ENCODE measurements at places on chromosomes 6 and 20. TPM values are rescaled to one million over a fixed set of nuclear protein-coding genes. Genes with fewer than 3 reads are reported as not detected.
A peak's percentile ranks its signal among the peaks of the same experiment; 100 is the strongest.

- no peaks in the 10 kb centered on the region for H3K36me3 ChIP-seq
- H3K4me3 ChIP-seq, result no peak overlapping the region
- H3K4me1 ChIP-seq, result peaks cover 3% of the 10 kb centered on the region
- no peak for DNase-seq
- no peaks in the 10 kb centered on the region for H3K27me3 ChIP-seq
Measured at GRCh38 chr6:39426073-39426456, 103.6 kb upstream of the KCNK16 start.

GRCh38 chr20:62227591-62227976, 7.5 kb upstream of the HRH3 start:
- DNase-seq, result no peak
- no peak overlapping the region for H3K27ac ChIP-seq
- H3K4me3 ChIP-seq, result no peak overlapping the region
- no peaks in the 10 kb centered on the region for H3K4me1 ChIP-seq
- no peaks in the 10 kb centered on the region for H3K27me3 ChIP-seq

DNA sequence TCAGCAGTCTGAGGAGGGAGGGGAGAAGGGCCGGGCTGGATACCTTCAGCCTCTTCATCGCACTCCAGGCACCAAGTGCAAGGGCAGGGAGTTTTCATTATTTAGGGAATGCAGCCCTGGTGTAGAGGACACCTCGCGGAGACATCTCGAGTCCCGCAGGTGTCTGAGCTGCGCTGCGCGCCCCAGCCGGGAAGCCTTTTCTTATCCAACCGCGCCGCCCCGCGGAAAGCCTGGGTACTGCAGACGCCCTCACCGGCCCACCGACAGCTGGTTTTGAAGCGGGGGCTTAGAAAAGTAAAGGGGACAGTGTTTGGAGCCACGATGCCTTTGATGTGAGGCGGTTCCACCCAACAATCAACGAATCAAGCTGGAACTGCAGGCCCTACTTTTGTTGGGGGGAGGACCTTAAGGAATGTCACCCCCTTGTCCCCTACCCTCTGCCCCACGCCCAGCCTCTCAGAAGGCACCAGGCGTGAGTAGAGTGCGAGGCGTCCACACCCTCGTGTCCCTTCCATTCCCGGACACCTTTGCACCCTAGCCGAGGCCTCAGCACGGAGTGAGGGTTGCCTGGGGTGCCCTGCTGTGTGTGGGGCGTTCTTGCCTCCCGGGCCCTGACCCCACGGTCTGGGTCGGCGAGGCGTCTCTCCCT, 8.6 kb downstream of the NKX2-2 start:
- H3K36me3 ChIP-seq, result peaks cover 4% of the 10 kb centered on the region
- H3K27me3 ChIP-seq, result peaks cover 39% of the 10 kb centered on the region
- DNase-seq, result peak; percentile 81
- peak overlapping the region; percentile 57 for H3K4me3 ChIP-seq
- H3K27ac ChIP-seq, result no peak overlapping the region

- no peaks in the 10 kb centered on the region for H3K27me3 ChIP-seq
- H3K4me1 ChIP-seq, result no peaks in the 10 kb centered on the region
- H3K27ac ChIP-seq, result no peak overlapping the region
- H3K4me3 ChIP-seq, result no peak overlapping the region
Measured at GRCh38 chr20:41469868-41470267, 103.2 kb upstream of the EMILIN3 start.

GRCh38 chr6:116405138-116405537, 34.4 kb downstream of the DSE start:
- no peaks in the 10 kb centered on the region for H3K27me3 ChIP-seq
- peaks cover 4% of the 10 kb centered on the region for H3K4me1 ChIP-seq
- DNase-seq, result no peak
- peak overlapping the region; percentile 5 for H3K4me3 ChIP-seq
- no peak overlapping the region for H3K27ac ChIP-seq

DNA sequence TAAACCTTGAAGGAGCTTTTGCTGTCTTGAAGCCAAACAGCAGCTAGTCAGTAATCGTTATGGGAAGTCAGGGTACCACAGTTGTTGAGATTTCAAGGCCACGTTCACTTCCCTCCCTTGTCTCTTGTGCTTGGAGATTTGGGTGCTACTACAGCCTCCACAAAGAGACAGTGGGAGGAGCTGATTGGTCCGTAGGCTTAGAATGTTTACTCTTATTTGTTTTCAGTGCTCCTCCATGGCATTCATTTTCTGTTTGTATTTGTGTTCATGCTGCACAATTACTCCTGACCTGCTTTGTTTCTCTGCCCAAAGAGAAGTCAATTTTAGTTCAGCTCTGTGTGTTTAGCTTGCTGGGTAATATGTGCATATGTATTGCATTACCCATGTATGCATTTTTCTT, 147.7 kb downstream of the PRL start:
- no peak for DNase-seq
- H3K4me1 ChIP-seq, result peaks cover 28% of the 10 kb centered on the region
- H3K4me3 ChIP-seq, result no peak overlapping the region
- no peaks in the 10 kb centered on the region for H3K27me3 ChIP-seq
- H3K27ac ChIP-seq, result no peak overlapping the region

GRCh38 chr20:21338291-21338690, 35.2 kb downstream of the XRN2 start:
- no peak overlapping the region for H3K27ac ChIP-seq
- no peaks in the 10 kb centered on the region for H3K27me3 ChIP-seq
- no peak for DNase-seq
- peaks cover 85% of the 10 kb centered on the region for H3K36me3 ChIP-seq

DNA sequence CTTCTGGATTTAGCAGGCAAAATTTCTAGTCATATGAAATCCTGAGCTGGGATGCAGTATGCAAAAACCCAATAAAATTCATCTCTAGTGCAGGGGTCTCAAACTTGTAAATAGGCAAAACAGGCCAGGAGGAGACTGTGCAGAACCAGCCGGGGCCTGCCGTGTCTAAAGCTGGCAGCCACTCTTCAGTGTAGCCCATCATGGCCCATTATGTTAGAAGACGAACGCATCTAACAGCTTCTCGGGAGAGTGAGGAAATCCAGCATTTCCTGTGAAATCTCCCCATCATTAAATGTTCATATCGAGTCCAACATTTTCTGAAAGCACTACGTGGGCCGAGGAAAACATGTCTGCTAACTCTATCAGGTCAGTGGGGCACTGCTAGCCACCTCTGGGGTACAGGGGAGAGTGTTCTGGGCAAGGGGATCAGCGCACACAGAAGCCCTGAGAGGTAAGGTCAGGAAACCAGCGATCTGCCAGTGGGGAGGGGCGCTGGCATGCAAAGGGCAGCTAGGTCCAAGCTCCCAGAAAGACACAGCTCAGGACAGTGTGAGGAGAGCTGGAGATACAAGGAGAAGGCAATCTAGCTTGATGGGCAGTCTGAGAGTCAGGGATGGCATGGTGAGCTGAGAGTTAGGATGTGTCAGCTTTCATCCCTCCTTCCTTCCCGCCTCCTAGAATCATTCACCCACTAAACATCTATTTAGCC, 144.2 kb downstream of the PREX1 start:
- DNase-seq, result no peak
- H3K4me3 ChIP-seq, result peak overlapping the region; percentile 9
- H3K27ac ChIP-seq, result no peak overlapping the region
- H3K36me3 ChIP-seq, result no peaks in the 10 kb centered on the region
- H3K4me1 ChIP-seq, result peaks cover 7% of the 10 kb centered on the region

GRCh38 chr20:23651117-23651516, 13.4 kb upstream of the CST3 start:
- no peaks in the 10 kb centered on the region for H3K27me3 ChIP-seq
- H3K27ac ChIP-seq, result no peak overlapping the region
- no peak overlapping the region for H3K4me3 ChIP-seq
- no peak for DNase-seq
- no peaks in the 10 kb centered on the region for H3K4me1 ChIP-seq
- no peaks in the 10 kb centered on the region for H3K36me3 ChIP-seq

DNA sequence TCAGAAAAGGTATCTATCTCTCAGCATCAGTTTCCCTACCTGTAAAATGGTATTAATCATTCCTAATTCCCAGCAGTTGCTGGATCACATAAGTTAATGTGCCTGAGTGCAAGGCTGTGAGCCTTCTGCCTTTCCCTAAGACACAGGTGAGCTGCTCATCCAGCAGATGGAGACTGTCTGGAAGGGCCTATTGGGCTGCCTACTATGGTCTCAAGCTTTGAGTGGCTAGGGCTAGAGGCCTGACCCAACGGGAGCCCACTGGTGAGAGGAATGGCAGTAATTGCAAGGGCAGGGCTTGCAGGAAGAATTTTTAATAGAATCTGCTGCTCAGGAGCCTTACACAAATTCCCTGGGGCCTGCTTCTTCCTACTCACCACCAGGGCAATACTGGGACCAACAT, 4.3 kb downstream of the KHDC1 start:
- no peak overlapping the region for H3K4me3 ChIP-seq
- no peak overlapping the region for H3K27ac ChIP-seq
- DNase-seq, result peak; percentile 40
- H3K27me3 ChIP-seq, result no peaks in the 10 kb centered on the region

GRCh38 chr6:148467926-148468325, 125.3 kb downstream of the SASH1 start:
- H3K4me1 ChIP-seq, result peaks cover 6% of the 10 kb centered on the region
- H3K4me3 ChIP-seq, result no peak overlapping the region
- H3K36me3 ChIP-seq, result peaks cover 7% of the 10 kb centered on the region
- no peaks in the 10 kb centered on the region for H3K27me3 ChIP-seq

GRCh38 chr20:51456511-51457509, 85.7 kb downstream of the NFATC2 start:
- H3K36me3 ChIP-seq, result no peaks in the 10 kb centered on the region
- DNase-seq, result peak; percentile 54
- no peak overlapping the region for H3K27ac ChIP-seq

DNA sequence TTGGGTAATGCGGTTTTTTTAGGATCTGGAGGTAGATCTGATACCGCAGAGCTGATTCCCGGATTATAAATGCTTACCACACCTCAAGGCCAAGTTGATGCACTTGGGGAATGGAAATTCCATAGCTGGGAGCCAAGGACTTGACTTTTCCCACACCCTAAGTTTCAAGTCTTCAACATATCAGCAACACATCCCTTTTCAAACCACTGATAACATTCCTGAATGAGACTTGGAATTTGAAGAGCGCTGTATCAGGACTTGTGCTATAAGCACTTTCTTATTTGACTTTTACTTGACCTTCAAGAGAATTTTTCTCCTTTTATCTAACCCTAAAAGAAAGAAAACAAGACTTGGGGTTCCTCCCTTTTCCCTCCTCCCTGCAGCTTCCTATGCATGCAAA, 90.6 kb upstream of the NAA20 start:
- H3K36me3 ChIP-seq, result no peaks in the 10 kb centered on the region
- H3K27ac ChIP-seq, result no peak overlapping the region
- no peak overlapping the region for H3K4me3 ChIP-seq
- DNase-seq, result no peak

Gene TSPO2
- total RNA-seq, result not detected

Gene MYB
- 5.8 TPM for total RNA-seq

Gene PNPLA1
- total RNA-seq, result not detected

Gene SLC35B3
- 8.4 TPM for total RNA-seq

Gene GPR6
- 0.20 TPM for total RNA-seq

Gene RNASET2
- 28.2 TPM for total RNA-seq

Gene STMND1
- total RNA-seq, result not detected

Measured in H9 (cell line).